ENCODE measurements at places on chromosomes 13 and 19.

DNA sequence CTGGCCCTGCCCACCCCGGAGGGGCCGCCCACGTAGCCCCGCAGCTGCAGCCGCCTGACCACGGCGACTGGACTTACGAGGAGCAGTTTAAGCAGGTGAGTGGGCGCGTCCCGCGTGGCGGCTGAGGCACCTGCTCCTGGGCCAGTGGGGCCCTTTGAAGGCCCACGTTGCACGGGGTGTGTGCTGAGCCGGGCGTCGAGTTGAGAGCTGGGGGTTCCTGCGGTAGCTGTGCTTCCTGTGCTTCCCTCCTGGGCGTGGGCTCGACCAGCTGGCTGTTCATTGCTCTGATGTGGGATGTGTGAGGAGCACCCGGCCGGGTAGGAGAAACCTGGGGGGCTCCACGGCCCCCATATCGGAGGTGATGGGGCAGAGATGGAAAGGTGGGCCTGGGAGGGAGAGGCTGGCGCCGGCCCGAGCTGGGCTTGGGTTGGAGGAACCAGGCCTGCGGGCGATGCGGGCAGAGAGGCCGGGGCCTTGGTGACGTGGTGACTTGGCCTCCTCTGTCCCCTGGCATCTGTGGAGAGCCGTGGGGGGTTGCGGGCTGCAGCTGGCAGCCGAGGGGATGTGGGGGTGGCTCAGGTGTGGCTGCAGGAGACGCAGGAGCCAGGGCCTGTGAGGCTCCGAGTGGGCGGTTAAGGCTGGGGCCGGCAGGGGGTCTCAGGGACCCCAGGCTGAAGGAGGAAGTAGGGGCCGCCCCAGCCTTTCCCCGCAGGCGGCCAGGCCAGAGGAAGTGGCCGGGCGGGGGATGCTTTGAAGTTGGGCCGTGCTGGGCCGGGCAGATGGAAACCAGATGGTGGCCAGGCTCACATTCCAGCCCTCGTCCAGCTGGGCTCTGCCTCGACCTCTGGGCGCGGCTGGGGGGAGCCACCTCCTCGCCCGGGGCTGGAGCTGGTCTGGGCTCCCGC is 7.1 kb downstream of the ARID3A start:
- DNase-seq: no peak

- no peak for DNase-seq
Observed at GRCh38 chr13:46184277-46184699, 2.3 kb upstream of the LCP1 start.

DNA sequence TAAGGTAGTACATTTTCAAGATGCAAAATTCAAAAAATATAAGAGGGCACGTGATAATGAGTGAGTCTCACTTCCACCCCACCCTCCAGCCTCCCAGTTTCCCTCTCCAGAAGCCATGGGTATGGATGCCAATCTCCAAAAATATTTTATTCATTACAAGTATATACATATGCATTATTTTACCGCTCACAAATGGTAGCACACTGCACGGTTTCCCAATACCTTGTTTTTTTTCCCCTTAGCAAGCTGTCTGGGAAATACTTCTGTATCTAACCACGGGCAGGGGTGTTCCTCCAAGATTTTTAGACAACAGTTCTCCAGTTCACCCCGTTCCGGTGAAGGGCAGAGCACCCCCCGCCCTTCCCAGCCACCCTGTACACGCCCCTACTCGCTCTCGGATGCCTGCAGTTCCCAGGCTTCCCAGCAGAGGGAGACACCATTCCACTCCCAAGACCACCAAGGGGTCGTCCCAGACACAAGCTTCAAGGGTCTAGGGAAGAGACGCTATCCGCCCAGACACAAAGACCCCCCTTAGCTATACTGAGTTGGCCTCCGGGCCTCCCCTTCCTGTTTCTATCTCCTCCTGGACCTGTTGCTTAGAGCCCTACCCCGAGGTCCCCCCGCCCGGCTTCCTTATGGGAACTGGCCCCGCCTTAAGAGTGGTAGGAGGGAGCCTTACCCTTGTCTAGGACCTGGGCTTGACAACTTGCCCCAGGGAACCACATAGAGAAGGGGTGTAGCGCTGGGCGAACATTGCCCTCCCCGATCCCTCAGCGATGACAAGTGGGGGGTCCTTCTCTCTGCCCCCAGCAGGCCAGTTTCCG is 1.1 kb upstream of the FXYD3 start:
- no peak for DNase-seq

DNA sequence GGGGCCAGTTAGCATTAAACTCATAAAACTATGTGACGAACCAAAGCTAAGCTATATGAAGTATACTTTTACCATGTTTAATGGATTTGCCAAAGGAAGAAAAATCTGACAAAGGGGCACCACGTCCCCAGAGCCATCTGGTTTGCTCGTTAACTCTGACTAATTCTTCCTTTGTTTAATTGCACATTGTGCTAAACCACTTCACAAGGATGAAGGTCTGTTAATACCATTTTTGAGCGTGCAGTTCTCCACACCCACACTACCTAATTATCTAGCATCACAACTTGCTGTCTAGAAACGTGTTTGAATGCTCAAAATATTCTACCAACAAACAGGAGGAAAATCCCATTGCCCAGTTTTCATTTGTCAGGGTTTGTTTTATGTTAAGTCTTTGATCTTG is 74.8 kb downstream of the COL4A1 start:
- no peak for DNase-seq

- DNase-seq: no peak
Observed at GRCh38 chr19:12790628-12791344, 500 bp upstream of the JUNB start.

GRCh38 chr19:39315933-39316332 is 4.7 kb downstream of the LRFN1 start:
- no peak for DNase-seq

DNA sequence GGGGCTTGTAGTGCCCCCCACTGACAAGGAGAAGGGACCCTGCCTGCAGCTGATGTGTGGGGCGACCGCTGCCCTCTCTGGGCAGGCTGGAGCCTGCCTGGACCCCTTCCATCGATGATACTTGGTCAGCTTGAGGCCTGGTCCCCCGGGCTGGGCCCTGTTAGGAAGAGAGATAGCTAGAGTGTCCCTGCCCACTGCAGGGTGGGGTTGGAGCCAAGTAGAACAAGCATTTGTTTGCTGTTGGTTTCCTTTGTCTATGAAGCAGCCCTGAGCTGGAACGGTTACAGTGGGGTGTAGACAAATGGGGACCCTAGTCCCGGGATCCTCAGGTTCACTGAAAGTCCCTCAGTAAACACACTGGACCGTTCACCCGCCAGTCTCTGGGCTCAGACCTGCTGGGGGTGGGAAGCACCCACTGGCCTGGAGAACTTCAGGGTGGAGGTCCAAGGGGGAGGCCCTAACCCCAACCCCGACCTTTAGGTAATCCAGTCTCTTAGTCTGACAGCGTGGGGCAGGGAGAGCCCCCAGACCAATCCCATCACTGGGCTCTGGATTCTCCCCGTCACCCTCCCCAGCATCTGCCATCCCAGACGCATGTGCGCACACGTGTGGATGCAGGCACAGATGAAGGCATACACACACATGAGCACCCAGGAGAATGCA is 204.8 kb upstream of the ZNF536 start:
- peak; percentile 54 for DNase-seq

DNA sequence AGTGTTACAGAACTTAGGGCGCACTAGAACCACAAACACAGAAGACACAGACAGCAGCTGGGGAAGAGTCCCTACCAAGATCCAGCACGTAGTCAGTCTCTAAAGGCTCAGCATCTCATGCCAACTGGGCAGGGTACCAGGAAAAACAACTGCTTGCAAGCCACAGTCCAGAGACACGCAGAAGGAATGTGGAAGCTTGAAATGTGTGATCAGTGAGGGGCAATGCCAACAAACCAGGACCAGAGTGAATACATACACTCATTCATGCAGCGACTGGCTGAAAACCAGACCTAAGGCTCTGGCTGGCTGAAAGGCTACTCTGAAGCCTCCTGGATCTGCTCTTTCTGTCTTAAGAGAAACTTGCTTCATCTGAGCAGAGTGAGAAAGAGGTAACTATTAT is 1484.8 kb downstream of the EFNB2 start:
- DNase-seq: no peak

- DNase-seq: peak; percentile 98
Observed at GRCh38 chr19:11324079-11324661, 15.3 kb downstream of the RAB3D start.

GRCh38 chr19:38388349-38389100 is at the start of gene SPRED3:
TSS of gene SPRED3 (plus strand) at chr19:38388697. CDS start at chr19:38390303, 1,606 bp downstream.
- no peak for DNase-seq

- no peak for DNase-seq
Observed at GRCh38 chr19:38678891-38679494, 31.5 kb downstream of the ACTN4 start.

DNA sequence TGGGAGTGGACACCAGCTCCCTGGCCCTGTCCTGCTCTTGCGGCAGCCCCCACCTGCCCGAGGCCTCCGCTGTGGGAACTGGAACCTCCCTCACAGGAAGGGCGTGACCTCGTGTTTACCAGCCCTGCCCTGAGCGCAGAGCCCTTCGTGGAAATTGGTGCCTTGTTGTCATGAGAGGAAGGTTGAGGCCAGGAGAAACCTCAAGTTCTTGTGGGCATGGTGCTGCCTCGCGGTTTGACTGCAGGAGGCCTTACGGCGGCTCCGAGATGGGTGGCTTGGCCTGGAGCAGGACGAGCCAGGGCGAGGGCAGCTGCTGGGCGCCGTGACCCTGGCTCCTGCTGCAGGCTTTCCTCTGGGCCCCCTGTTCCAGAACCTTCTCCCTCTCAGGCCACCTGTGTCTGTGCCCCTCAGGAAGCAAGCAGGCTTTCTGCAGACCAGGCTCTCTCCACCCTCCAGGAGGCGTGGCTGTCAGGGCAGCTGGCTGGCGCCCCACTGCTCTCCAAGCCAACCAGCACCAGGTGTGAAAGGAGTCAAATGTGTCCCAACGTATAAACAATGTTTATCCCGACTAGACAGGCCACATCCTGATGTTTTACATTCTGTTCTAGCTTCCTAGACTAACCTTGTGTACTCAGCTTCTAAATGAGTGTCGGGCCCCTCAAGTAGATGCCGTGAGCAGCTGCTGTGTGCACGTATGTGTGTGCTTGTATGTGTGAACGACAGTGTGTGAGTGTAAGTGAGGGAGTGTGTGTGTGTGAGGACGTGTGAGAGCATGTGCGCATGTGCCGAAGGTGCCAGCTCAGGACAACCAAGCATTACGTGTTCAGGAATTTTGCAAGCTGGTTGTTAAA is 10.4 kb upstream of the RASA3 start:
- no peak for DNase-seq

DNA sequence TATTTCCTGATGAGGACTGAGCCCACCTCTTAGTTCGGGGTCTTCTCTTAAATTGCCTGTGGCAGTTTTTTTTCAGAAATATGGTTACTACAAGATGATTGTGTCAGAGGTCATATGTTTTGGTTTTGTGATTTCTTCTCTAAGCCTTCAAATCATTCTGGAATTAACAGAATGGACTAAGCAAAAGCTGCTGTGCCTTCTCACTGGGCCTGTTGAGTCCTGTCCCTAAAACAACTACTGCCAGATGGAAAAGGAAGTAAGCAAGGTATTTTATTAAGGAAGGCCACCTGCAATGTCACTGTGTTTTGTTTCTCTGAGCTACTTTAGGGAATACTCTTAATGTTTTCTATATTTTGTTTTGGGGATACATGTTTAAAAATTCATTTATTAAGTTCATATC is 470.8 kb downstream of the PCDH20 start:
- DNase-seq: no peak

DNA sequence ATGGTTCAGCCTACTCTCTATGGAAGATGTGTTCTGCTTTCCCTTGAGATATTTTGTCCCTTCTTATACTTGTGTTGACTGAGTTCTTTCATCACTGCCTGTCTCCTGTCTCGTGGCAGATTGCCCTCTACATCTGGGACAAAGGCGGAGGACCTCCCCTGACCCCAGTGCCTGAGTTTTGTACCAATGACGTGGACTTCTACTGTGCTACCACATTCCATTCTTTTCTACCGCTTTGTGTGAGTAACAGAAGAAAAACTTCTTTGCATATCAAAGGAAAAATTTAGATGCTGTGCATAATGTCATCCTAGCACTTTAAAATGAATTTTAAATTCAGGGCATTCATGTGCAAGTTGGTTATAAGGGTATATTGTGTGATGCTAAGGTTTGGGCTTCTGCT is 74.6 kb downstream of the B3GLCT start:
- DNase-seq: no peak

GRCh38 chr13:101648766-101649487 is 196.5 kb downstream of the ITGBL1 start:
- no peak for DNase-seq

DNA sequence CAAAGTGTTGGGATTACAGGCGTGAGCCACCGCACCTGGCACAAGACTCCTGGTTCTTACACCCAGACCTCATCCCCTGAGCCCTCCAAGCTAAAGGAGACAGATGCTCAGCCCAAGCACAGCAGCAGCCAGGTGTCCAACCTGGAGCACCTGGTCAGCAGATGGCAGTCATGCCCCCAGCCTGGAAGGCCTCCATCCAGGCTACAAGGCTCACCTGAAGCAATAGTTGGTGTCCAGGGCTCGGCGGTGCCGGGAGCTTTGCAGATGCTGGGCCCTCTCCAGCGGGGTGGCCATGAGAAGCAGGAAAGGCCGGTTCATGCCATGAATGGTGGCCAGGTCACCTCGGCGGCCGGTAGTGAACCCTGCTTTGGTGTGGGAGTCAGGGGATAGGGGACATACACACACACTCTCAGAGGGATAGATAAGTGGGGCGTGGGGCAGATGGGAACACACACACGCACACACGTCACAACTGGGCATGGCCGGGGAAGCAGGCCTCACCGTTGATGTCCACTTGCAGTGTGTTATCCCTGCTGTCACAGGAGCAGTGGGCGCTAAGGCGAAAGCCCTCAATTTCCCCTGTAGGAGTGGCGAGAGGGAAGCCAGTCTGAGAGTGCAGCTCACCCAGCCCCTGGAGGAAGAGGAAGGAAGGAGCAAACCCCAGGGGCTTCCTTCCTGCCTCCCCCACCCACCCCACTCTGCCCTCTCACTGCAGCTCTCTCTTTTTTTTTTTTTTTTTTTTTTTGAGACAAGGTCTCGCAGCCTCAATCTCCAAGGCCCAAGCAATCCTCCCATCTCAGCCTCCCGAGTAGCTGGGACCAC is 11.8 kb downstream of the TGFB1 start:
- DNase-seq: no peak

DNA sequence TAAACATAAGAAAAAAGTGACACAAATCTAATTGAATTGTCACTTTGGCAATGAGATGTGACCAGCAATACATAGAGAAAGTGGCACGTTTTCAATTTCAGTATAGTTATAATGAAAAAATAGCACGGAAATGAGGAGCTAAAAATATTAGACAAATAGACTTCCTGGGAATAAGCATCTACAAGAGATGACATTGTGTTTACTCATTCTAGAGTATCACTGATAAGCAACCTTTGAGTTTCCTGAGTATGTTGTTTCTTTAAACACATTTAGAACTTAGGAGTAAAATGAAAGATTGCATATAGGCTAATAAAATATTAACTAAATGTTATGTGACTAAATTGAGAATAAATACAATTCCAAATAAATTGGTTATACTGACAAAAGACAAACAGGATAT is 207.1 kb upstream of the SLITRK6 start:
- no peak for DNase-seq

- no peak for DNase-seq
Observed at GRCh38 chr13:99136427-99136954, 64.2 kb upstream of the UBAC2 start.

GRCh38 chr19:31350693-31351055 is 1.4 kb upstream of the TSHZ3 start:
- no peak for DNase-seq

GRCh38 chr13:78460176-78460575 is 143.2 kb downstream of the POU4F1 start:
- no peak for DNase-seq

Data from vagina (tissue), 2 donors.